ENCODE measurements at places on chromosomes 7 and 10. TPM values are rescaled to one million over a fixed set of nuclear protein-coding genes. Genes with fewer than 3 reads are reported as not detected.

- H3K27me3 ChIP-seq, result no peaks in the 10 kb centered on the region
- H3K27ac ChIP-seq, result no peak overlapping the region
- H3K36me3 ChIP-seq, result peaks cover 8% of the 10 kb centered on the region
- no peak for DNase-seq
- H3K4me3 ChIP-seq, result no peak overlapping the region
- peaks cover 27% of the 10 kb centered on the region for H3K4me1 ChIP-seq
These were observed 523.5 kb downstream of the PARD3 start for GRCh38 chr10:34291466-34292193.

DNA sequence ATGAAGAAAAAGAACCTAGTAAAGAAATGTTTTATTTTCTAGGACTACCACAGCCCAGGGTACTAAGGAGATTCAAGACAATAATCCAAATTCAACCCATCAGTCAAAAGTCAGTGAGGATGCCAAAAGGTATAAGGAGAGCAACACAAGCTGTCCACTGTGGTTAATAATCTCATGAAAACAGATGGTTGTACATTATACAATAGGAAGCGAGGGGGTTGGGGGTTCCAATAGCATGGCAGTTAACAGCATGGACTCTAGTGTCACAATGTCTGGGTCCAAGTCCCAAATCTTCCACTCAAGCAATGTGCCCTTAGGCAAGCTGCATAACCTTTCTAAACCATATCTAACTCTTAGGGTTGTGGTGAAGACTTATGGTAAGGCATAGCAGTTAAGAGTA, 35.1 kb downstream of the BRAF start:
- no peaks in the 10 kb centered on the region for H3K27me3 ChIP-seq
- no peak overlapping the region for H3K4me3 ChIP-seq
- no peaks in the 10 kb centered on the region for H3K36me3 ChIP-seq
- H3K4me1 ChIP-seq, result peaks cover 4% of the 10 kb centered on the region
- H3K27ac ChIP-seq, result no peak overlapping the region

DNA sequence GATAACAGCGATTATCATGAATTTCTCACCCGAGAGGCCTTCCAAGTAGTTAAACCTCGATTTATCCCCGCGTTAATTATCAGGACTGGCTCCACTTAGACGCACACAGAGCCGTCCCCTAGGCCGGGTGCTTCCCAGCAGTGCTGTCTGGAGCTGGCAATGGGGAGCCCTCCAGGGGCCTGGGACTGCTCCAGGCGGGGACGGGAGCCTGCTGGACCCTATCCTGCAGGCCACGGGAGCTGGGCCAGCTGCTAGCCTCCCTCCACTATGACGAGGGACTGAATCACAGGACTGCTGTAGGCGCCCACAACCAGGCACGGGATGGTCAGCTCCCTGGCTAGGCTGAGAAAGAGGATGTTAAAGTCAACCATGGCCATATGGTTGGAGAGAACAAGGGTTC, 229.1 kb downstream of the ELFN1 start:
- H3K36me3 ChIP-seq, result peaks cover 2% of the 10 kb centered on the region
- H3K27me3 ChIP-seq, result no peaks in the 10 kb centered on the region
- no peak for DNase-seq
- H3K4me3 ChIP-seq, result no peak overlapping the region

- H3K27ac ChIP-seq, result no peak overlapping the region
- H3K27me3 ChIP-seq, result no peaks in the 10 kb centered on the region
- no peak overlapping the region for H3K4me3 ChIP-seq
These were observed 9.7 kb downstream of the NUDT13 start for GRCh38 chr10:73119952-73120351.

DNA sequence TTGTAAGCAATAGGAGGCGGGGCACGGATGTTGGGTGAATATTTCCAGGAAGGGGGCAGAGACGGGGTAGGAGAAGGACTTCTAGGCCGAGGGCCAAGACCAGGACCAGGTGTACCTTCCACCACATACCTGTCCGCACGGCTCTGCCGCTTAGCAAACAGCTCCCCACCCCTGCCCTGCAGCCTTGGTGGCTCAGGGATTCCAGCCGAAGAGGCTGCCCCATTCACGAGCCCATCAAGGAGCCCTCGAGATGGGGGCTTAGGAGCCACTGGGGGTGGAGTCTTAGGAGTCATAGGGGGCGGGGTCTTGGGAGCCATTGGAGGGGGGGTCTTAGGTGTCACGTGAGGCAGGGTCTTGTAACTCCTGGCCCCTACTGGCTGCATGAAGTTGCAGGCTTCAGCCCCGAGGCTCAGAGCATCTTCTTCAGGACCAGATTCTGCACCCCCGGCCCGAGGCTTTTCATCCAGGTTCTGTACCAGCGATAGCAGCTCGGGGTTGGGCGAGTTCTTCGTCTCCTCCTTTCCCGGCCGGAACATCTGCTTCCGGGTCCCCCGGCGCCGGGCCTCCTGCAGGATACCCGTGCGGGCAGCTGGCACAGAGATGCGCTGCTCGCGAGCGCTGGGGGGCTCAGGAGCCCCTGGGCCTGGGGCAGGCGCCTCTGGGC, 6.1 kb upstream of the MYOZ1 start:
- DNase-seq, result peak; percentile 50
- peaks cover 14% of the 10 kb centered on the region for H3K4me1 ChIP-seq
- peak overlapping the region; percentile 11 for H3K27ac ChIP-seq
- peak overlapping the region; percentile 73 for H3K4me3 ChIP-seq
- no peaks in the 10 kb centered on the region for H3K36me3 ChIP-seq
- no peaks in the 10 kb centered on the region for H3K27me3 ChIP-seq

GRCh38 chr7:140230861-140231770, 54.3 kb upstream of the KDM7A start:
- no peaks in the 10 kb centered on the region for H3K36me3 ChIP-seq
- DNase-seq, result peak; percentile 56
- peak overlapping the region; percentile 68 for H3K4me3 ChIP-seq
- no peak overlapping the region for H3K27ac ChIP-seq
- peaks cover 49% of the 10 kb centered on the region for H3K27me3 ChIP-seq

Gene PRKAR2B
- 7.8 TPM for total RNA-seq

Gene EPO
- total RNA-seq, result 0.27 TPM

Gene PNLIPRP2
- total RNA-seq, result not detected
